ENCODE measurements at places on chromosomes 11 and 22. TPM values are rescaled to one million over a fixed set of nuclear protein-coding genes. Genes with fewer than 3 reads are reported as not detected.

The DCDC1 gene
- total RNA-seq: 3.8 TPM

The CRYAB gene
- 1,258 TPM for total RNA-seq

The LAYN gene
- total RNA-seq: 6.7 TPM

The UCP3 gene
- total RNA-seq: 10.6 TPM

The USP35 gene
- total RNA-seq: 29.0 TPM

The TYR gene
- total RNA-seq: not detected

The KAT5 gene
- 83.7 TPM for total RNA-seq

The DUSP8 gene
- total RNA-seq: 99.9 TPM

The GGTLC2 gene
- not detected for total RNA-seq

The PRG2 gene
- total RNA-seq: not detected

The OR52N4 gene
- total RNA-seq: not detected

The MAJIN gene
- not detected for total RNA-seq

The APOA4 gene
- not detected for total RNA-seq

The ATG2A gene
- 38.7 TPM for total RNA-seq

The LUZP2 gene
- total RNA-seq: 9.4 TPM

The PTPRJ gene
- total RNA-seq: 42.1 TPM

The RHOD gene
- 1.1 TPM for total RNA-seq

The BTBD18 gene
- total RNA-seq: not detected

The RIMBP3B gene
- total RNA-seq: 0.23 TPM

The LSP1 gene
- 3.3 TPM for total RNA-seq

The MN1 gene
- total RNA-seq: 7.6 TPM

The CRELD2 gene
- total RNA-seq: 31.0 TPM

The MUS81 gene
- total RNA-seq: 41.7 TPM

The PLEKHA7 gene
- total RNA-seq: 11.7 TPM

The SCGB1A1 gene
- not detected for total RNA-seq

The SPDYC gene
- not detected for total RNA-seq

The AGBL2 gene
- total RNA-seq: 0.62 TPM

The DCUN1D5 gene
- total RNA-seq: 30.5 TPM

The KREMEN1 gene
- total RNA-seq: 11.4 TPM

The SLC22A12 gene
- not detected for total RNA-seq

The DNAJB13 gene
- not detected for total RNA-seq

The GLB1L3 gene
- 10.9 TPM for total RNA-seq

The OR51A4 gene
- total RNA-seq: not detected

The PRR33 gene
- total RNA-seq: not detected

The PHLDA2 gene
- 1.9 TPM for total RNA-seq

The ZNF202 gene
- total RNA-seq: 9.5 TPM

The HBG1 gene
- total RNA-seq: not detected

The FDXACB1 gene
- 2.3 TPM for total RNA-seq

The KCNC1 gene
- total RNA-seq: 90.8 TPM

The C1QTNF4 gene
- total RNA-seq: 73.6 TPM

The OR2D2 gene
- 3.1 TPM for total RNA-seq

The WNT11 gene
- total RNA-seq: 1.4 TPM

The OR51B2 gene
- not detected for total RNA-seq

The PPP2R1B gene
- total RNA-seq: 27.2 TPM

The KCNA4 gene
- 16.5 TPM for total RNA-seq
